Gastrocnemius medialis (tissue), 4 donors: ENCODE measurements at places on chromosomes 16 and 17. TPM values are rescaled to one million over a fixed set of nuclear protein-coding genes. Genes with fewer than 3 reads are reported as not detected.

DNA sequence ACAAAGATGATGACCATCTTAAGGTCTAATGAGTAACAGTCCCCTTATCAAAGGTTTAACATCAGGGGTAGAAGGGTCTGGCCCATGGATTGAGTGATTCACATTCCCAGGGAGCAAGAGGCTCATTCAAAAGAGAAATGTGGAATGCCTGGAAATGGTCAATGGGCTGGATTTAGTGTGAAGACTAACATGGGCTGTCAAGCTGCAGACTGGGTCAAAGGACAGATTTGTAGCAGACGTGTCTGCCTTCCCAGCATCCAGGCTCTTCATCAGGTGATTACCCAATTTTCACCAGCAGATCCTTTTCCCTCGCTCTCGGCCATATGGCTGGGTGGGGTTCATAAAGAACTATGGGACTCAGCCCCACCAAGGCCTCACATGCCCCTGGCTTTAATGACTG is 26.8 kb downstream of the DCUN1D3 start:
- H3K27me3 ChIP-seq, result no peaks in the 10 kb centered on the region
- peaks cover 58% of the 10 kb centered on the region for H3K4me1 ChIP-seq
- H3K4me3 ChIP-seq, result no peak overlapping the region
- no peaks in the 10 kb centered on the region for H3K36me3 ChIP-seq
- no peak for DNase-seq

DNA sequence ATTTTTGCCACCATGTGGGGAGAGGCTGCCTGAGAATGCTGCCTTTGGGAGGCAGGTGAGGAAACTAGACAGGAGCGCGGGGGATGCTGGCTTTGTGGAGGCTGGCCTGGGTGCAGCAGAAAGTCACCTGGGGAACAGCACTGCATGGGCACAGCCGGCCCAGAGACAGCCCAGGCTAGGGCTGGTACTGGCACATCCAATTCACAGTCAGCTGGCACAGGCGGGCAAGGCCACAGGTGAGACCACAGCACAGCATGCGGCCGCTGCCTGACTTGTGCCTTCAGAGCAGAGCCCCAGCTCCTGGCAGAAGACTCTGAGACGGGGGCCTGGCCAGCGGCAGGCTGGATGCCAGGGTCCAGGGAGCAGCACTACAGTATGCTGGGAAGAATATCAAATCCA is 16.6 kb upstream of the PITPNM3 start:
- no peak for DNase-seq
- H3K27me3 ChIP-seq, result peaks cover 16% of the 10 kb centered on the region
- H3K4me3 ChIP-seq, result no peak overlapping the region
- H3K36me3 ChIP-seq, result no peaks in the 10 kb centered on the region

KRTAP2-2 gene
- total RNA-seq, result not detected

CTRB1 gene
- total RNA-seq, result not detected

- DNase-seq, result no peak
- H3K4me1 ChIP-seq, result no peaks in the 10 kb centered on the region
- peaks cover 44% of the 10 kb centered on the region for H3K27me3 ChIP-seq
- no peak overlapping the region for H3K4me3 ChIP-seq
These were observed 15.8 kb upstream of the TBX21 start for GRCh38 chr17:47717261-47717697.

DNA sequence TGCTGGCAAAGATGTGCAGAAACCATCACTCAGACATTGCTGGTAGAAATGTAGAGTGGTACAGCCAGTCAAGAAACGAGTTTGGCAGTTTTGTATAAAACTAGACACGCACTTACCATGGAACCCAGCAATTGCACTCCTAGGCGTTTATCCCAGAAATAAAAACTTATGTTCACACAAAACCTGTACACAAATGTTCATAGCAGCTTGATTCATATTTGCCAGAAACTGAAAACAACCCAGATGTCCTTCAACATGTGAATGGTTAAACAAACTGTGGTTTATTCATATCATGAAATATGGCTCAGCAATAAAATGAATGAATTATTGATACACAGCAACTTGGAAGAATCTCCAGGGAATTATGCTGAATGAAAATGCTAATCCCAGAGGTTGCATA is 570.0 kb downstream of the CDH13 start:
- no peaks in the 10 kb centered on the region for H3K36me3 ChIP-seq
- no peaks in the 10 kb centered on the region for H3K4me1 ChIP-seq
- H3K27me3 ChIP-seq, result no peaks in the 10 kb centered on the region
- no peak for DNase-seq

GRCh38 chr17:75837899-75838298 is 6.3 kb downstream of the UNC13D start:
- peaks cover 26% of the 10 kb centered on the region for H3K36me3 ChIP-seq
- DNase-seq, result no peak
- H3K4me1 ChIP-seq, result no peaks in the 10 kb centered on the region
- H3K27ac ChIP-seq, result no peak overlapping the region
- H3K4me3 ChIP-seq, result no peak overlapping the region

CD300LB gene
- total RNA-seq, result 0.16 TPM
